ENCODE measurements at places on chromosomes 5 and 9.

DNA sequence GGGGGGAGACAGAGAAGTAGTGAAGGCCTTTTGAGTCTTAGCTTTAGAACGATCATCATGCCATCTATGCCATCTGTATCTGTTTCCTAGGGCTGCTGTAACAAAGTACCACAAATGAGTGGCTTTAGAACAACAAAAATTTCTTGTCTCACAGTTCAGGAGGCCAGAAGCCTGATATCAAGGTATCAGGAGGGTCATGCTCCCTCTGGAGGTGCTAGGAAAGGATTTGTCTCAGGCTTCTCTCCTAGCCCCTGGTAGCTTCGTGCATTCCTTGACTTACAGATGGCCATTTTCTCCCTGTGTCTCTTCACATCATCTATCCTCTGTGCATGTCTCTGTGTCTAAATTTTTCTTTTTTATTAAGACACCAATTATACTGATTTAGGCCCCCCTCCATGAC lies 5.2 kb downstream of the CARD6 start:
- no peak for DNase-seq

DNA sequence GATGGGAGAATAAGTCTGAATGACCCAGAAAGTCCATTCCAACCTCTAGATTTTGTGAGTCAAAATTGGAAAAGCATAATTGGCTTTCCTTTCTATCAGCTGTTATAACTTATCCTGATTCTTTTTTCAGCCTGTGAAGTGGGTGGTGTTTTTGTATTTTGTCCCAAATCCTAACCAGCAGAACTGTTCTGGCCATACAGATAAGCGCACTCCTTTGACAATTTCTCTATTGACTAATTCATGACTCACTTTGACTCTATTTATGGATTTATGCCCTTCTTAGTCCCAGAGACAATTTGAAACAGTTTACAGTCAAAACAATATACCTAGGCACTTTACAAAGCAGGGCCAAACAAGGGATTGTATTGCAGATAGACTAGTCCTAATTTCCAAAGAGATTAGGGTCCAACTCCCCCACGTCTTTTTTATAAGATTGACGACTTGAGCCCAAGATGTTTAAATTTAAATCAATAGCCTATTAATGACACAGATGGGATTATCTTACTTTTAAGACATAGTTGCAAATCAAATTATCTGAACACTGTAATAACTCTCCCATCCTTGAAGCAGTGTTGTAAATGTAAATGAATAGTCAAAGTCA lies 301.7 kb upstream of the SEMA6A start:
- no peak for DNase-seq

- no peak for DNase-seq
Measured at GRCh38 chr9:38707885-38708637, 11.9 kb downstream of the FAM240B start.

GRCh38 chr9:134225186-134225585 lies 60.8 kb upstream of the RNU6ATAC start:
- no peak for DNase-seq

- no peak for DNase-seq
Measured at GRCh38 chr9:136664000-136664915, 1.5 kb downstream of the EGFL7 start.

All from NCI-H187 treated with DMSO at 0.1 percent for 48 hours (cell line).